ENCODE measurements at places on chromosomes 12 and 14.
A peak's percentile ranks its signal among the peaks of the same experiment; 100 is the strongest.

- DNase-seq: no peak
Measured at GRCh38 chr12:61780435-61780834, 479.8 kb upstream of the USP15 start.

GRCh38 chr14:94542111-94542810 is 19.0 kb upstream of the SERPINA4 start:
- DNase-seq: no peak

DNA sequence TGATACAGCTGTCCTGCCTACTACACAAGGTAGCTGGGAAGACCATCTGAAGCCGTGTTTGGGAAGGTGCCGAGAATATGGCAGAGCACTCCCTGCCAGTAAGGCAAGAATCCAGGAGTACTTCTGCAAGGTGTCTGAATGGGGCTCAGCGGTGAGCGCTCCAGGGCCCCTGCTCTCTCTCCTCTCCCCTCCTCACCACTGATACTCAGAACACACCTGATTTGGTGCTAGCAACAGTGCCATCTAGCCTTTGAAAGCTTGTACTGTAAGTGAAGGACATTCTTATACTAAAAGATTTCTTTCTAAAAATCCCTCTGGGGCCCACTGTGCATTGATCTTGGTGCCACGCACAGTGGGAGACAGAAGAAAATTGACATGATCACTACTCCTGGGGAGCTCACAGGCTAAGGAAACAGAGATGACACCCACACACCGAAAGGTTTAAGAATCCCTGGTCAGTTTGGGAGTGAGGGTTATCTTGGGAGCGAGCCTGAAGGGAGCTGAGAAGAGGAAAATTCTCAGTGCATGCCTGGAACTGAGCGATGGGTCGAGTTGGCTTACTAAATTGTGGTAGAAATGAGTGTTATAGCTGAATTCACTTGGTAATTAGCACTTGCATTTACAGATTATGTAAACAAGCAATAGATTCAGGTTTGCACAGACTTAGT is 216.9 kb downstream of the NTF3 start:
- DNase-seq: no peak

GRCh38 chr14:51993285-51993920 is 4.1 kb downstream of the RTRAF start:
- no peak for DNase-seq

GRCh38 chr12:101859664-101860607 is 17.4 kb upstream of the DRAM1 start:
- no peak for DNase-seq

- DNase-seq: no peak
Measured at GRCh38 chr12:131603106-131603938, 107.6 kb upstream of the SFSWAP start.

- no peak for DNase-seq
Measured at GRCh38 chr12:31590642-31591379, at the start of gene DENND5B. TSS of gene DENND5B (minus strand) at chr12:31591136. CDS start at chr12:31590832, 304 bp downstream.

DNA sequence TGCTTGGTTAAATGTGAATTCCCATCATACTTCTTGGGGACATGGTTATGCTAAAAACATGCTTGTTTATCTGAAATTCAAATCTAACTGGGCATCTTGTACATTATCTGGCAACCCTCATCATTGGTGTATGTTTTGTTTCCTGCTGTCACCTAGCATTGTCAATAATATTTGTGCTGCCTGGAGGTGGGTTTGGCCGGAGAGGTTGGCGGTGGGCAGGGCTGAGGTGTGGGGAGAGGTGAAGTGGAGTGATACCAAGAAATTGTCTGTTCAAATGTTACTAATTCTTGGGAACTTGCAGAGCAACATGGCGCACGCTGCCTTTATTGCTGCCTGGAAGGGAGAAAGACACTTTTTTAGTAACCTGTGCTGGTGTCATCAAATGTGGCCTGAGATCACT is 280.5 kb downstream of the VRK1 start:
- DNase-seq: no peak

DNA sequence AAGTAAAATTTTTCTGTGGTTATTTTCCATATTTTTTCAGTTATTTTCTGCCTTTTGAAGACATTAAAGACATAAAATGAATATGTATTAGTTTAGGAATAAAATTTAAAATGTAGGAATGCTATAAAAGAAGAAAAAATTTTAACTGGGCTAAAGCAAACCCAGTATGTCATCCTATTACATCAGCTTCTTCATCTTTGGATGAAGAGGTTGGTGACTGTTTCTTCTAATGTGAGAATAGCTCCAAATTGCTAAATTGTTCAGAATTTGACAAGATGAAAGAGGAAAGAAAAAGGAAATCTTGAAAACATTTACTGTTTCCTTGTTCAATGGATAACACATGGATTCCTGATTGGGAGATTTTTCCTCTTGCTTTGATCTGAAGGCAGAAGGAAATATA is 52.7 kb upstream of the PZP start:
- no peak for DNase-seq

DNA sequence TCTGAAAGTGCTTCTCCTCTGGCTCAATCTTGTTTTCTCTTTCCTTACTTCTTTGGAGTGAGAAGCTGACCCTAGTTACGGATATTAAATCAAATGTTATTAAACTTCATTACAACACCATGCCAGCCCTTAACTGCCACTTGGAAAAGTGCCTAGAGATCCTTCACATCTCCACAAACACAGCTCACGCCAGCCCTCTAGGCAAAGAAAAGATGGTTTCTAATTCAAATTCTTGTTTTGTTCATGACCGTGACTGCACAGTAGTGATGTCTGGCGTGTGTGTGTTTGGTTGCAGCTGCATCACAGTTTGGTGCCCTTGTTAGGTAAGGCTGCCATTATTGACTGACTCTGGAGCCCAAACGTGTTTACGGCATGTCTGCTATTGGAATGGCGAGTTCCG is 113.0 kb downstream of the BEGAIN start:
- DNase-seq: no peak

GRCh38 chr12:113783811-113784210 is 182.3 kb downstream of the RBM19 start:
- no peak for DNase-seq

GRCh38 chr14:102690509-102691286 is 86.6 kb upstream of the TRAF3 start:
- no peak for DNase-seq

DNA sequence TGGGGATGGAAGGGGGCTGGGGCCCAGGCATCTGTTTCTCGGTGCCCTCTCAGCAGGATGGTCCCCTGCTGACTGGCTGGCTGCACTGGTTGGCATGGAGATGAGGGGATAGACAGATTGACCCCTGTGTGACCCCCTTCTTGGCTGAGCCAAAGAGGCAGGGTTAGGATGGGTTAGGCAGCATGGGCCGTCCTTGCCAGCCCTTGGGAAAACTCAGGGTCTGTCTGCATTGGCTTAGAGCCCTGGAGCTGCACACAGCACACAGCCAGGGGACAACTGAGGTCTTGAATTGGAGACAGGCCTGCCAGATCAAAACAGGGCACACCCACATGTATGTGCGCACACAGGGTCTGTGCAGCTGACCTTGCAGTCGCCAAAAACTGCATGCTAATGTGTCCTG is 11.2 kb upstream of the LRP1-AS start:
- DNase-seq: no peak

- DNase-seq: no peak
Measured at GRCh38 chr12:126447346-126447745, 1382.1 kb downstream of the AACS start.

DNA sequence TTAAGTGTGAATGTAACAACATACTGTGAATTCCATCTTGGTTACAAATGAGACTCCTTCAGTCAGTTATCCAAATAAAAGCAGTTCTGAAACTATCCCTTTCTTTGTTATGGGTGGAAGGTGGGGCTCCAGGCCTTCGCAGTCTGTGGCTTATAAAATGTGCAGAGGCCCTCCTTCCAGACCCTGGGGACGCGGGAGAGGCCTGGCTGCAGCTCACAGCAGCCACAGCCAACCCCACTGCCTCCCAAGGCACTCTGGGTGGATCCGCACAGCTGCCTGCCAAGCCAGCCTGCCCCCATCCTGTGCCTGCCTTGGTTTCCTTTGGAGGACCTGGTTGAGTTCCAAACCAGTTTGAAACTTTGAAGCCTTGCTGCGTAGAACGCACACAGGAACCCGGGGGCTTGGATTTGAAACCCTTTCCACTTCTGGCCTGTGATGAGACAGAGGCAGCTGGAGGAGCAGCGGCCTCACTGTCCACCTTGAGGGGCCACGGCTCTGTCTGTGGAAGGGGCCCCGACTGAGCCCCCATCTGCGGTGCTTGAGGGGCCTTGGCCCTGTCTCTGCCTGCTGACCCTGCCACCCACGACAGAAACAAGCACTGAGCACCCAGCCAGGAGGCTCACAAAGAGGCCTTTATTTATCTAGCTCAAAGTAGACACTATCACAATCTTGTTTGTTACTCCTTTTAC is 30.4 kb downstream of the CCNK start:
- DNase-seq: no peak

DNA sequence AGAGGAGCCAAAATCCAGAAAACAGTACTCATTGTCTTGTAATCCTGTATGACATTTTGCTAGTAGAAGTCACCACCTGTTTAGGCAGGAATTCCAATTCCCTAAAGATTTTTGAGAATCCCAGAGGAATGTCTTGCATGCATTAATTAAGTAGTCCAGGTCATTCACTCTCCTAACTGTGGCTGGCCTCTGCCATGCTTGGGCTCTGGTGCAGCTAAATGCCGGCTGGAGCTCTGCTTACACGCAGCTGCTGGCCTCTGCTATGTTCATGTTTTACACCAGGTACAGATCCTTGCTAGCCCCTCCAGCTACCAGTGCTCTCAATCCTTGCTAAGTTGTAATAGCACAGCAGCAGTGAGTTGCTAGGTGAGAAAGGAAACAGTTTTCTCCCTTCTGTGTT is 16.3 kb upstream of the HIF1A start:
- no peak for DNase-seq

DNA sequence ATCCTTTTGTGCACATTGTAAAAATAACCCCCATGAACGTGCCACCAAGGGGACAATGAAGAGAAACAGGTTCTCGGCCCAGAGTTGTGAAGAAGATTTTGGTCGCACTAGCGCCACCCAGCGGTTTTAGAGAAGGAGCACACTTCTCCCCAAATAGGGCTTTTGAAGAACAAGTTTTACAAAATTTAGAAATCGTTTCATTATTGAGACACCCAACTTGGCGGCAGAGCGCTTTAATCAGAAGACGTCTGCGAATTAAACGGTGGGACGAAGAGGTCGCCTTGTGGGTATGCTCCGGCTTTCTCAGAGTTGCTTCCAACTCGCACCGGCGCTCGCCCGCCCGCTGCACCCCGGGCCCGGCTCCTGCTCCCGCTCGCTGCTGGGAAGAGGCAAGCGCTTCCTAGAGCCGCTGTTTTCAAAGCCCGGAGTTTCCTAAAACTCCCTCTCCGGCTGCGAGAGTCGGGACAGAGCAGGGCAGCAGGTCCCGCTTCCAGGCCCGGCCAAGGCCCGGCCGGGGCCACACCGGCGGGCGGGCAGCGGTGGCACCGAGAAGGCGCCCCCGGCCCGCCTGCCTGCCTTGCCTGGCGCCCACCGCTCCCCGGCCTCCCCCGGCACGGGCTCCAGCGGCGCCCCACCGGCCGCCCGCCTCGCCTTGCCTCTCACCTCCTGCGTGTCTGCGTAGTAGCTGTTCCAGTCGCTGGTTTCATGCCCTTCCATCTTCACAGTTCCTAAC is 645 bp downstream of the FOXA1 start:
- peak; percentile 22 for DNase-seq

- no peak for DNase-seq
Measured at GRCh38 chr12:8590842-8591545, 21.7 kb downstream of the AICDA start.

GRCh38 chr12:19093218-19093617 is 36.3 kb upstream of the PLEKHA5 start:
- DNase-seq: no peak

DNA sequence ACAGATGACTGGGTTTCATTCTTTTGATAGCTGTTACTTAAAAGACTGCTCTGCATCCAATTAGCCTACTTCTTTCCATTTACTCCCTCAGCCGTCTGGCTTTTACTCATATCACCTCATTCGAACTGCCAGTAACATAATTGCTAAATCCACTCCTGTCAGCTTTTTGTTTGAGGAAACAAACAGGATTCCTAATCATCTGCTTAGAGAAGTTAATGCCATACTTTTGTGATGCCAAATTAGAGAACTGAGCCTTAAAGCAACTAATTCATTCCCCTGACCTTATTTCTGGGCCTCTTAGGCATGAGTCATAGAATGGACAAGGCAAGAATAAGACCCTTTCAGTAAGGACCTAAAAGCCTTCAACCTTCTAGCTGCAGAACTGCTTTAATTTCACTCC is 2.9 kb downstream of the OXA1L start:
- DNase-seq: no peak

- no peak for DNase-seq
Measured at GRCh38 chr14:85947461-85948139, 417.7 kb downstream of the FLRT2 start.

GRCh38 chr14:50932592-50933495 is 11.4 kb downstream of the PYGL start:
- no peak for DNase-seq

DNA sequence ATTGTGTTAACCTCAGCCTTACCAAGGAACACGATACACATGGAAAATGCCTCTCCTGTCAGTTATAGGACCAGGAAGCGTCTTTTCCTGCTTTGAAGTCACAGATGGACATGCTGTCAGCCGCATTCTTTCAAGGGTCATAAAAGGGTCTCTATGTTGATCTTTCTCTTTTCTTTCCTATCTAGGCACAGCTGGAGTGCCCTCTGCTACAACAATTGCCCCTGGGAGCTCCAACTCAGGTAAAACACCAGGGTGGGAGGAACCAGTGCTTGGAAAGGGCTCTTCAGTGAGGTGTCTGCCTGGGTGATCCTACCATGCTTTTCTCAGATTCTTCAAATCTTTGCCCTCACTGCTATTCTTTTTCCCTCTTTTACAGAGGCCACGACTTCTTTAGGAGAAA is 157.4 kb upstream of the CNTN1 start:
- DNase-seq: no peak

DNA sequence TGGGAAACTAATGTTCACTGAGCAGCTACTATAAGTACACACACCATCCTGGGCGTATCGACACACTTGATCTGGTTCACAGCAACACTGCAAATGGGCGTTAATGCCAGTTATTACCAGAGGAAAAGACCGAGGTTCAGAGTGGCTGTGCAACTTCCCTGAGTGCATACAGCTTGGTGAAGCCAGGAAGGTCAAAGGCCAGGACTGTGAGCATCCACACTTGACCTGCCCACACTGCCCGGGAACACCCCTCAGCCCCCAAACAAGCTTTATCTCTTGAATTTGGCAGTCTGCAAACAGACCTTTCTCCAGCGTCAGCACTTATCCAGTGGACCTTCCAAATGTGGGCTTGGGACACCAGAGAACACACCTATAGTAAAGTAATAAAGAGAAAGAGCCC is 312.6 kb downstream of the BCL11B start:
- no peak for DNase-seq

GRCh38 chr12:41465526-41465925 is 277.4 kb downstream of the PDZRN4 start:
- DNase-seq: no peak

- DNase-seq: no peak
Measured at GRCh38 chr12:74984631-74985030, 225.0 kb downstream of the KCNC2 start.

All from activated CD8-positive, alpha-beta memory T cell treated with anti-CD3 and anti-CD28 coated beads for 48 hours (primary cell).